ENCODE measurements at places on chromosomes 4 and X.
A peak's percentile ranks its signal among the peaks of the same experiment; 100 is the strongest.

DNA sequence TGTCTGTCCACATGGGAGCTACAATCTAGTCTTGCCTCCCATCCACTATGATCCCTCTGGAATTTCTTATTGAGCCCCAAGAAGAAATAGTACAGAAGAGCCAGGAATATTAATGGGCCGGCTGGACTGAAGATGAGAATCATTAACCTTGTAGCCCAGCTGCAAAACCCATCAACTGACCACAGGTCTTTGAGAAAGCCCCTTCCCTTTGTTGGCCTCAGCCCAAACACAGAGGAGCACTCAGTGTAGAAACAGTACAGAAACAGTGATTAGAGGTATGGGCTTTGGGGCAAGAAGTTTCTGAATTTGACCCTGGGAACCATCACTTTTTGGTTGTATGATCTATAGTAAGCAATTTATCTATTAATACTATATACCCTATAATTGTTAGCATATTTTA lies 76.8 kb upstream of the RAB40AL start:
- no peak for DNase-seq

DNA sequence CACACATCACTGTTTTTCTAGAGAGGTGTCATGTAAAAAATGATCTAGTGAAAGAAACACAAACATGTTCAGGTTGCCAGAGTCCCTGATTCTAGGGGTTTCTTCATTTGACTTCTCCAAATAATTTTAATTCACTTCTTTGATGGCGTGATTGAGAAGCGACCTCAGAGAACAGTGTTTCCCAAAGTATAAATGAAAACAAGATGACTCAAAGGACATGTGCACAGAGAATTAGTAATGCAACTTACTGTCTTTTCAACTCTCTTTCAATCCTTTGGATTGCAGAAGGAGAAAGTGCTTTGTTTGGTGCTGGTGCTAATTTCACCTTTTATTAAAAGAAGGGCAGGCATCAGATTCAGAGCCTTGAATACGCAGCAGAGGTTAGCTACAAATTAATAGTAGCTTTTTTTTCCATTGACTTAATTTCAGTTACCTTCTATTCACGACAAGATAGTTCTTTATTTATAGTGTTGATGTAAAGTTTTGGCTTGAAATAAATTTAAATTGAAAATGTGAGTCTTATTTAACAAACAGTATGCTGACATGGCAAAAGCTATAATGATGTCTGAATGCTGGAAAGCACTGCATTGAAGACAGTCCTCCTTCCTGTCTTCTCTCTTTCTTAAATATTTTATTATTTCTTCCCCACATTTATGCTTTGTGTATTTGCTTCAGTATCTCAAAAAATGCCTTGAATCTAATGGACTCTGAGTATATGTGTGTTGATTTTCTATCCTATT lies 85.1 kb downstream of the SLC10A7 start:
- DNase-seq: no peak

- no peak for DNase-seq
Measured at GRCh38 chr4:182143822-182144625, 99.2 kb upstream of the TENM3 start.

- no peak for DNase-seq
Measured at GRCh38 chr4:15500701-15501100, 31.0 kb downstream of the CC2D2A start.

DNA sequence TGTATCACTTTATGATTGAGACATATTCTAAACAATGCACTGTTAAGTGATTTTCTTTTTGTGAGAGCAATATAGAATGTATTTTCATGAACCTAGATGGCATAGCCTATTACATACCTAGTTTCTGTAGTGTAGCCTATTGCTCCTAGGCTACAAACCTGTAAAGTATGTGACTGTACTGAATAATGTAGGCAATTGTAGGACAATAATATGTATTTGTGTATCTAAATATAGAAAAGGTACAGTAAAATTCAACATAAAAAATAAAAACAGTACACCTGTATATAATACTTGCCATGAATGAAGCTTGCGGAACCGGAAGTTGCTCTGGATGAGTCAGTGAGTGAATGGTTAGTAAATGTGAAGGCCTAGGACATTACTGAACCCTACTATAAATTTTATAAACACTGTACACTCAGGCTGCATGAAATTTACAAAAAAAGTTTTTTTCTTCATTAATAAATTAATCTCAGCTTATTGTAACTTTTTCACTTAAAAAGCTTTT lies 106.7 kb downstream of the VSIG4 start:
- no peak for DNase-seq

GRCh38 chrX:103384672-103385071 lies 8.3 kb downstream of the BEX3 start:
- no peak for DNase-seq

GRCh38 chr4:127606823-127607222 lies 25.9 kb upstream of the INTU start:
- DNase-seq: no peak

DNA sequence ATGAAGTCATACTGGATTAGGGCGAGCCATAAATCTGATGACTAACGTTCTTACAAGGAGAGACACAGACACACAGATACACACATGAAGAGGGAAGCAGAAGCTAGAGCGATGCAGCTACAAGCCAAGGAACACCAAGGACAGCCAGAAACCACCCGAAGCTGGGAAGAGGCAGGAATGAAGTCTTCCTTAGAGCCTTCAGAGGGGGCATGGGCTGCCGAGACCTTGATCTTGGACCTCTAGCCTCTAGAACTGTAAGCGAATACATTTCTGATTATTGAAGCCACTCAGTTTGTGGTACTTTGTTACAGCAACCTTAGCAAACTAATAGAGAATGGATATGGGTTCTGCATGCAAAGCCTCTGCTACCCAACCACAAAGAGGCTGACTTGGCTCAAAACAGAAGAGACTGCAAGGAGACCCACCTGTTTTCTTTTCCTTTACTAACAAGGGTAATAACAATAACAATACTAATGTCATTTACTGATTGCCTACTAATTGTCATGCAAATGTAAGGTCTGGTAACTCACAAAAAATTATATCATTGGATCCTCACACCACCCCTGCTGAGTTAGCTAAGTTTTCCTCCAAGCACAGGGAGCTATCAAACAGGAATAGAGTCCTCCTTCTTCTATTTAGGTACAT lies 10.1 kb upstream of the LDB2 start:
- no peak for DNase-seq

GRCh38 chrX:80266979-80267378 lies 153.3 kb upstream of the TENT5D start:
- no peak for DNase-seq

DNA sequence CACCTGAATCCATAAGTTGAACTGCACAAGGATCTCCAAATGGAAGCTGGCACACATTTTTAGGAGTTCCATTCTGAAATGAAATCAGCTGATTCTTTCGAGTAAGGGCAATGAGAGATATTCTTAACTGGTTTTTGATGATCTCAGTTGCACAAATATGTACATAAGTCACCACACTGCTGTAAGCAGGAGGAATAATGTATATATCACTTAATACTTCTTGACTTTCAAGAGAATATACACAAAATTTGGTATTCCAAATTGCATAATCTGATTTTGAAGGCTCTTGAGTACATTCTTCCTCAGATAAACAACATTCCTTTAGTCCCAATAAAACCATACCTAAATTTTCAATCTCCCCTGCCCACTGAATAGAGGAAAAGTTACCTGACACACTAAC lies 8.2 kb downstream of the FANCB start:
- no peak for DNase-seq

GRCh38 chr4:4857001-4857808 lies 2.3 kb upstream of the MSX1 start:
- DNase-seq: no peak

DNA sequence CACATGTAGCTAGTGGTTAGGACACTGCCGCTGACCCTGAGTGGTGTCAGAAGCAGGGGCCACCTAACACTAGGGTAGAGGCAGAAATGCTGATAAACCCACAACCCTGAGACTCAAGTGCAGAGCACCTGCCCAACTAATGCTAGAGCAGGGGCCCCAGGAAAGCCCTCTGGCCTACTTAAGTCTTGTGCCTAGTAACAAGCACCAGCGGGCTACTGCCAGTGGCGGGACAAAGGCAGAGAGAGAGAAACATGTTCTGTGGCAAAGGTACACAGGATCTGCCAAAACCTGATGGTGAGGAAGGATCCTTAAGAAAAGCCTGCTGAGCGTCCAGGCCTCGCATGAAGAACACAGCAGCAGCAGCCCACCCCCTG lies 172.4 kb downstream of the PRDM5 start:
- DNase-seq: no peak

DNA sequence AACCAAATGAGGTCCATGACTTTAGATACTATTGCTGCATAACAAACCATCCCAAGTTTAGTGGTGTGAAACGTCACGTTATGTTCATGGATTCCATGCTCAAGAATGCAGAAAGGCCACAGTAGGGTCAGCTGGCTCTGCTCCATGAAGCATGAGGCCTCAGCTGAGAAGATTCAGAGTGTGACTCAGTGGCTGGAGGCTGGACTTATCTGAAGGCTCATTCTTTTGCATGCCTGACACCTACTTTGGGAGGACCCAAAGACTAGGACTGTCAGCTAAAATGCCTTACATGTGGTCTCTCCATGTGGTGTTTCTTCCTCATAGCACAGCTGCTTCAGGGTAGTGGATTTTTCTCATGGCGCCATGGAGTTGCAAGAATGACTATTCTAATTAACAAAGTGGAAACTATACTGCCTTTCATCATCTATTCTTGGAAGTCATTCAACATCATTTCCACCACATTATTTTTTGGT lies 11.5 kb upstream of the CCDC149 start:
- DNase-seq: no peak

GRCh38 chr4:165006886-165007285 lies 24.9 kb upstream of the TRIM60 start:
- no peak for DNase-seq

GRCh38 chrX:133575501-133576136 lies 160.3 kb upstream of the GPC4 start:
- no peak for DNase-seq

DNA sequence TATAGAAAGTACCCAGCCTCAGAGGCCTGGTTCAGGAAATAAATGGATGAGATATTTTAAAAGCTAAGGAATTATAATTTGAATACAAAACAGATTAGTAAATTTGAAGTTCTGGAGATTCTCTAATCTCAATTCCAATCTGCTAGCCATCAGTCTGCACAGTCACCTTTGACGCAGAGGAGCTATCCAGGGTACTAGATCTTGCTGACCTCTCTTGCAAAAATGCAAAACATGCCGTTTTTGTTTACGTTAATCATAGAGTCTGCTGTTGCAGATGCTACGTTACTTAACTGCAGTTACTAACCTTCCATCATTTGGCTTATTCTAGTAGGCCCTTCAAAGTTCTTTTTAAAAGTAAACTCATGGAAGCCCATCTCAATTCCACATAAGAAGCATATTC lies 10.4 kb downstream of the CCSER1 start:
- DNase-seq: no peak

GRCh38 chrX:40107291-40108161 lies 9.8 kb upstream of the BCOR start:
- no peak for DNase-seq

GRCh38 chrX:101595739-101596419 lies 21.9 kb downstream of the ARMCX6 start:
- peak; percentile 50 for DNase-seq

GRCh38 chr4:69584135-69584534 lies 55.3 kb downstream of the UGT2A2 start:
- no peak for DNase-seq

- no peak for DNase-seq
Measured at GRCh38 chr4:107801766-107802211, 22.9 kb upstream of the SGMS2 start.

DNA sequence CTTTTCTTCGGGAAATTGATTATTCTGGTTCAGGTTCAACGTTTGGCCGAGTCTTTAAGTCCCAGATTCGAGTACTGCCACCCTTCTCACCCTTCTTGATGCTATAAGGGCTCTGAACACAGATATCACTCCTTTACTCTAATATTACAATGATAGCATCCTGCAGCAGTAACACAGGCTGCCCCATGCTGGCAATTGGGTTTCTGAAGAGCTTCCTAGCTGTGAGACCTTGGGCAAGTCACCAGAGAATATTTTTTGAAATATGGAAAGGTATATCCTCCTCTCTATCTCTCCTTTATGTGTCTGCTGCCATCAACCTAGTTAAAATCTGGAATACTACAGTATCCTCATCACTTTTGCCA lies 297 bp upstream of the MTMR8 start:
- no peak for DNase-seq

- no peak for DNase-seq
Measured at GRCh38 chr4:173535957-173536356, 5.9 kb upstream of the HAND2 start.

GRCh38 chr4:149796381-149796780 lies 19.3 kb downstream of the IQCM start:
- no peak for DNase-seq

DNA sequence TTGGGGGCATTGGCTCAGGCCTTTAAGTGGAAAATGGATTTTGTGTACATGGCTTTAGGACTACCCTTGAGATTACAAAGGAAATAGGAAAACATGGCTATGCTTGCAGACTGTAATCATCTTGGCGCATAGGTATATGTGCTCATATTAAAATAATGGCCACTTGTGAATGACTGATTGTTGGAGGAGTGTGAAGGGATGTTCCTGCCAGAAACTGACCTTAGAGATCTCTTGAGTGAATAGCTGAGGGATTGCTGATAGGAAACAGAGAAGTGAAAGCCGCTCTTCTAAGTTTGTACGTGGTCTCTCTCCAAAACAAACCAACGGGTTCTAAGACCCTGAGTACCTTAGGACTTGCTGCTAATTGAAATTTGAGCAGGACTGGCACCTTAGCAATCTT lies 186.0 kb downstream of the MGST2 start:
- no peak for DNase-seq

DNA sequence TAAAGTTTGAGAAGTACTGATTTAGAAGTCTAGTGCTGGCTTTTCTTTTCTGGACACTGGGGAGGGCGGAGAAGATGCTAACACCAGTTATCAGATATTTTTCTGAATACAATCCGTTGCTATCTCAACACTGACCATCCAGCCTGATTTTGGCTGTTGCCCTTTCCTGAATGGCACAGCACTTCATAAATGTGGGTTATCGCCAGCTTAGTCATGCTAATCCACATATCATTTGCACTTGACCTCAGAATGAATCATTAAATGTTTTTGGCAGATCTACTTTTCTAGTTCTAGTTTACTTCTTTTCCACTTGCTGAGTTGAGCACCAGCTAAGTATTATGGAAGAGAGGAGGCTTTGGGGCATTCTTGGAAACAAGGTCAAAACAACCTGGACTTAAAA lies 60.8 kb upstream of the ESX1 start:
- no peak for DNase-seq

- no peak for DNase-seq
Measured at GRCh38 chr4:31054295-31054694, 334.1 kb downstream of the PCDH7 start.

- DNase-seq: no peak
Measured at GRCh38 chr4:124868495-124868894, 156.0 kb upstream of the ANKRD50 start.

DNA sequence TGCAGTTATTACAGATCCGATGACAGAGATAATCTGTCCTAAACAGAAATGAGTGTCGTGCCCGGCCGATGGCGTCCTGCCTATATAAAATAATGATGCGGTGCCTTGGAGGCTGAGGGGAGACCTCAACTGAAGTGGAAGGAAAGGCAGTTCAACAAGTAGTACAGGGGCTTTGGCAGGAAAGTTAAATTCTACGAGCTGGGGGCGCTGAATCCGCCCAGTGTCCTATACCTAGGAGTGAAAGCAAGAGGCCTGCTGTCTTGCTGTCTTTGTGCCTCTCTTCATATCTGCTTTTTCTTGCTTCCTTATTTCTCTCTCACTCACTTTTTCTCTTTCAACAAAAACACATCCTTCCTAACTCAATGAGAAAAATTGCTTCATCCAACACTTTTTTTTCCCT lies 82.2 kb upstream of the PRPS2 start:
- DNase-seq: no peak

All from activated CD4-positive, alpha-beta T cell treated with anti-CD3 and anti-CD28 coated beads, Interleukin-2, Interleukin-4, amounts not matched to agents 100 ng/mL and 50 ng/mL, durations not matched to agents 16 hours and 8 hours (primary cell).